CD8-positive, alpha-beta memory T cell (primary cell): ENCODE measurements at places on chromosomes 1 and 21. TPM values are rescaled to one million over a fixed set of nuclear protein-coding genes. Genes with fewer than 3 reads are reported as not detected.

DNA sequence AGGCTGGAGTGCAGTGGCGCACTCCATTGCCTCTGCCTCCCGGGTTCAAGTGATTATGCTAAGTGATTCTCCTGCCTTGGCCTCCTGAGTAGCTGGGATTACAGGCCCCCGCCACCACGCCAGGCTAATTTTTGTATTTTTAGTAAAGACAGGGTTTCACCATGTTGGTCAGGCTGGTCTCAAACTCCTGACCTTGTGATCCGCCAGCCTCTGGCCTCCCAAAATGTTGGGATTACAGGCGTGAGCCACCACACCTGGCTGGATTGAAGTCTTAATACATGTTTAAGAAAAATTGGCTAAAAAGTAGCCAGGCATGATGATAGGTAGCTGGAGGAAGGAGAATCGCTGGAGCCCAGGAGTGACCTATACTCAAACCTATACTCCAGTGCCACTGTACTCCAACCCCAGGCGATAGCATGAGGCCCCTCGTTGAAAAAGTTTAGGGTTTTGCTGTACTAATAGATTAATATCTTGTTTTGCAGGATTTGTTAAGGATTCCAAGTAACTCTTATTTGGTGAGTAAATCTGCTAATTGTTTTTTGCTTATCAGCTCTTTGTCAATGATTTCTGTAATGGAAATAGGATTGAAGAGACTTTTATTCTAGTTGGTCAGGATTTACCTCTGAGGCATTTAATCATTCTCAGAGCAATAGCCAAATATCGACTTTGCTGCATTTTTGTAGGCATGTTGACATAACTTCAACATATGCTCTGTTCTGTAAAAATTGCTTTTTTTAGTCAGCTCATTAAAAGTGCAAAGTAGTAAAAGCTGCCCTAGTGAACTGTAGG, 2.0 kb downstream of the RCC1 start:
- no peak for DNase-seq
- peak overlapping the region; percentile 90 for H3K27ac ChIP-seq
- peaks cover 47% of the 10 kb centered on the region for H3K4me1 ChIP-seq

GRCh38 chr1:201882665-201883132, 6.0 kb upstream of the SHISA4 start:
- H3K4me1 ChIP-seq, result no peaks in the 10 kb centered on the region
- H3K36me3 ChIP-seq, result no peaks in the 10 kb centered on the region
- H3K4me3 ChIP-seq, result no peak overlapping the region
- H3K27me3 ChIP-seq, result peaks cover 2% of the 10 kb centered on the region

- H3K27me3 ChIP-seq, result no peaks in the 10 kb centered on the region
- DNase-seq, result no peak
- H3K36me3 ChIP-seq, result no peaks in the 10 kb centered on the region
Observed at GRCh38 chr1:59926381-59927123, at the start of gene CYP2J2. TSS of gene CYP2J2 (minus strand) at chr1:59926773. CDS start at chr1:59926746, 27 bp downstream.

GRCh38 chr21:18443085-18443484, 39.5 kb upstream of the TMPRSS15 start:
- H3K27ac ChIP-seq, result no peak overlapping the region
- no peaks in the 10 kb centered on the region for H3K4me1 ChIP-seq
- DNase-seq, result no peak
- no peaks in the 10 kb centered on the region for H3K27me3 ChIP-seq
- no peak overlapping the region for H3K4me3 ChIP-seq

DNA sequence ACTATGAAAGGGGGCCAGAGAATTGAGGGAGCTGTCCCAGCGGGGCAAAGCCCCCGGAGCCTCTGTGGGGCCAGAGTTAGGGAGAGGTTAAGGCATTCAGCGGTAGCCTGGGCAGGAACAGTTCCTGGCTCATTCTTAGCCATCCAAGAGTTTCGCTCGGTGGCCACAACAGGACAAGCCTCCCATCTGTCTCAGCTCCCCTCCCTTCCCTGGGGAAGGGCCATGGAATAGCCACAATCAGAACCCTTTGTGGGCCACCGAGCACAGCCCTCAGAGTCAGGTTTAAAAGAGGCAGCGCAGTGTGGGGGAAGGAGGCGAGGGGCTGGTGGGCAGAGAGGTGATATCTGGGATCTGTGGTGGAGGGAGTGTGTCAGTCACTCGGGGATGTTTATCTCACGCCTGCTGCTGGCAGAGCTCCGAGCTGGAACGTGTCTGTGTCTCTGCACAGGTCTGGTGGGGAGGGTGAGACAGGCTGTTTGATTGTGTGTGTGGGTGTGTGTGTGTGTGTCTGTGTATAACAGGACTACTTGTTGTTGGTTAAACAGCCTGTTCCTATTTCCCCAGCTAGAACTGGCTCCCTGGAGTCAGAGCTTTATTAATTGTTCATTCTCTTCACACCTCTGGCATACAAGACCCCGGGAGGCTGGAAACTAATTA, 49.6 kb upstream of the GOLT1A start:
- no peak for DNase-seq
- H3K36me3 ChIP-seq, result no peaks in the 10 kb centered on the region
- H3K27ac ChIP-seq, result no peak overlapping the region
- H3K4me3 ChIP-seq, result no peak overlapping the region
- no peaks in the 10 kb centered on the region for H3K27me3 ChIP-seq

DNA sequence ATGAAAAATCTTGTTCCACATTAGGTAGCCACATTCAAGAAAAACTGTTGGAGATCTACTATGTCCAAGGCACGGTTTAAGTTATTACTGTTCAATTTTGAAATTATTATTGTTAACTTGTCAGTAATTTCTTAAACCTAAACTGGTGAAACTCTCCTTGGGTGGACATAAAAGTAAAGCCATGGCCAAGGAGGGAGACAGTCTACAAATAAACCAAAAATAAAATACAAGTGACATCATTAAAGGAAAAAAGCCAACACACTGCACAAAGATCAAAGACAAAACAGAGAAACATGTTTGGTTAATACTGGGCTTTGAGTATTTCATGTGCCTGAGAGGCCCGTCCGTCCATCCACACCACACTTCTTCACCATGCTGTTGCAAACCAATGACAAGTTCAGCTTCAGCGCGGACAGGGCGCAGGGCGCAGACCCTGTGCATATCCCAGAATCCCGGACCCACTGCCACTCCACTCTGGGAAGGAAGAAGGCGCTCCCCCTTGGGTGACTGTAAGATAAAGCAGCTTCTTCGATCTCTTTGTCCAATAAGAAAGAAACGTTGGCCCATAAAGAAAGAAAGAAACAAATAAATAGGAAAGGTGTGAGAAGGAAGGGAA, 918 bp upstream of the RASAL2 start:
- no peaks in the 10 kb centered on the region for H3K36me3 ChIP-seq
- H3K4me1 ChIP-seq, result peaks cover 3% of the 10 kb centered on the region
- DNase-seq, result no peak
- H3K4me3 ChIP-seq, result no peak overlapping the region
- H3K27ac ChIP-seq, result no peak overlapping the region
- H3K27me3 ChIP-seq, result no peaks in the 10 kb centered on the region

DNA sequence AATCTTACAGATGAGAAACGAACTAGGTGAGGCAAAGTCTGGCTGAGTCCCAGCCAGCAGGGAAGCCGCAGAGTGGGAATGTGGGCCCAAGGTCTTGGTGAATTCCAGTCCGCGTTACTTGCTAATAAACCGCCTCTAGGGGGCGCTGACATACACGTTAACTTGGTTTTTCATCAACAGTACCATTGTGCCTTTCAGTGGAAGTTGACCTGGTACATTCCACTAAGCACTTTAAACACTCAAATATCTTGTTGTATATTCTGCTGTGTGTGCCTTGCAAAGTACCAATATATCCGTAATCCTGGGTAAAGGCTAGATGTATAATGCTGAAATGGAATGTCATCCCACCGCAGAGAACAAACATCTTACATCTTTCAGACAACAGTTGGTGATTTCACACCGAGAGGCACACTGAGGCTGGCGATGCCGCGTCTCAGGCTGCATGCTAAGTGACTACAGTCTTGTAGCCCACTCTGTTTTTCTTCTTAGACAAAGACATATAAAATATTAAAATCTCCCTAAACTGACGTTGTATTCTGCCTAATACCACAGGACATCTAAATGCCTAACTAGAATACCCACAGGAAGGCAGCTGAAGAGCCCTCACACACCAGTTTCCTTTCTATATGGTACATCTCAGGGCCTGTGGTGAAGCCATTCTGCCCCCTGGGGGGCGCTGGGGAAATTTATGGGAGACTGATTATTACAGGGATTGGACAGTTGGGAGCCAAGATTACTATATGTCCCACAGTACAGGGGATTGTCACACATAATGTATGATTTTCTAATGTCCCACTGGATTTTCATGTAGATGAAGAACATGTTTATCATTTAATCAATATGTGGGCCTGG, 49.2 kb upstream of the C1orf198 start:
- peak; percentile 65 for DNase-seq
- H3K27me3 ChIP-seq, result no peaks in the 10 kb centered on the region
- no peak overlapping the region for H3K27ac ChIP-seq
- peaks cover 31% of the 10 kb centered on the region for H3K36me3 ChIP-seq

DNA sequence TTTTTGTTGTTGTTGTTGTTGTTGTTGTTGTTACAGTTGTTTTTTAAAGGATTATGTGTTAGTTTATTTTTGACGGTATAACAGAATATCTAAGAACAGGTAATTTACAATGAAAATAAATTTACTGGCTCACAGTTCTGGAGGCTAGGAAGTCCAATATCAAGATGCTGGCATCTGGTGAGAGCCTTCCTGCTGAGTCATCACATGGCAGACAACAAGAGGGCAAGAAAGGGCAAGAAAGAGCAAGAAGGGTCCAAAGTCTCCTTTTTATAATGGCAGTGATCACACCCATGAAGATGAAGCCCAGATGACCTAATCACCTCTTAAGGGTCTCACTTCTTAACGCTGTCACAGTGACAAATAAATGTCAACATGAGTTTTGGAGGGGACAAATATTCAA, 142.1 kb downstream of the NEGR1 start:
- no peaks in the 10 kb centered on the region for H3K4me1 ChIP-seq
- H3K27ac ChIP-seq, result no peak overlapping the region
- no peak for DNase-seq
- no peak overlapping the region for H3K4me3 ChIP-seq
- no peaks in the 10 kb centered on the region for H3K27me3 ChIP-seq
- no peaks in the 10 kb centered on the region for H3K36me3 ChIP-seq

- no peak for DNase-seq
- H3K36me3 ChIP-seq, result no peaks in the 10 kb centered on the region
- H3K27ac ChIP-seq, result no peak overlapping the region
- H3K4me3 ChIP-seq, result no peak overlapping the region
- H3K27me3 ChIP-seq, result no peaks in the 10 kb centered on the region
Observed at GRCh38 chr1:8463144-8463927, 145.4 kb downstream of the SLC45A1 start.

DNA sequence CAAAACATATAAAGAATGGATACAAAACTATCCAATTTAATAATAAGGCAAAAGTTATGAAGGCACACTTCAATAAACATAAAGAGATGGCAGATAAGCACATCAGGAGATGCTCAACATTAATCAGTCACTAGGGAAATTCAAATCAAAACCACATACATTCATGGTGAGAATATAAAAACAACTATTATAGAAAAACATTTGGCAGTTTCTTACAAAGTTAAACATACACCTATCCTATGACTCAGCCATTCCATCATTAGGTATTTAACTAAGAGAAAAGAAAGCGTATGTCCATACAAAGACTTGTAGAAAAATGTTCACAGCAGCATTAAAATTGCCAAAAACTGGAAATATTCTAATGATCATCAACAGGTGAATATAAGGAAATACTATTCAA, 44.3 kb downstream of the KIFAP3 start:
- no peak overlapping the region for H3K27ac ChIP-seq
- no peak for DNase-seq
- H3K4me3 ChIP-seq, result no peak overlapping the region
- H3K4me1 ChIP-seq, result no peaks in the 10 kb centered on the region
- H3K27me3 ChIP-seq, result no peaks in the 10 kb centered on the region
- peaks cover 4% of the 10 kb centered on the region for H3K36me3 ChIP-seq

GRCh38 chr1:232501854-232502253, 128.1 kb downstream of the SIPA1L2 start:
- no peak overlapping the region for H3K27ac ChIP-seq
- no peaks in the 10 kb centered on the region for H3K36me3 ChIP-seq
- DNase-seq, result no peak
- no peaks in the 10 kb centered on the region for H3K27me3 ChIP-seq
- no peaks in the 10 kb centered on the region for H3K4me1 ChIP-seq
- no peak overlapping the region for H3K4me3 ChIP-seq

GRCh38 chr1:200179781-200180160, 152.3 kb downstream of the NR5A2 start:
- no peaks in the 10 kb centered on the region for H3K4me1 ChIP-seq
- DNase-seq, result no peak
- H3K36me3 ChIP-seq, result no peaks in the 10 kb centered on the region
- no peak overlapping the region for H3K4me3 ChIP-seq

DNA sequence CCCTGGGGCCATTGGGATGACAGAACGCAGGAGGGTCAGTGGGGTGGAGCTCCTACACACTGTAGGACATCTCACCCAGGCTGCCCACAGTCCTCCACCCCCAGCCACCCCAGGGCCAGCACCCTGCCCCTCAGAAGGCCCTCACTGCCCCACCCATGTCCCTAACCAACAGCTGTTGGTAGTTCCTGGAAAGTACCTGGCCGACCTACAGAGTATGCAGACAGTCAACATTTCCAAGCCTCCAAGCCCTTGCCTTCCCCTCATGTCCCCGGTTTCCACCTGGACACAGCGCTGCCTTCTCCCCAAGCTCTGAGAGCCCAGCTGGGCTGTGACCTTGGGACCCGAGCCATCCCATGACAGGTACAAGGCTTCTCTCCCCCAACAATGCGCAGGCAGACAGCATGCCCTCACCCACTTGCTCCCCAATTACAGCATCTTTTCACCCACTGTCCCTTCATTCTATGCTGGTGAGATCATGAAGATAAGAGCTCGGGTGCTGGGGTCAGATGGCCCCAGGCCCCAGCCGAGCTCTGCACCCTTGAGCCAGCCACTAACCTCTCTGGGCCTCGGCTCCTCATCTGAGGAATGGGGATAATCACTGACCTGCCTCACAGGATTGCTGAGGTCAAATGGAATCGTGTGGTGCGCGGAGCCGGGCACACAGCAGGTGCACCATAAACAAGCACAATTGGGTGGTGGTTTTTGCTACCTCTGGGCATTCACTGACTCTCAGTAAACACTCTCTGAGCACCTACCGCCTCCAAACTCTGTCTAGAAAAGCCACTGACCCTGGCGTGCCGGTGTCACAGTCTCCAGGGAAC, 11.2 kb downstream of the LAPTM5 start:
- H3K36me3 ChIP-seq, result peaks cover 32% of the 10 kb centered on the region
- DNase-seq, result no peak
- H3K4me3 ChIP-seq, result peak overlapping the region; percentile 46
- H3K4me1 ChIP-seq, result peaks cover 99% of the 10 kb centered on the region

- no peak overlapping the region for H3K4me3 ChIP-seq
- no peak overlapping the region for H3K27ac ChIP-seq
- no peaks in the 10 kb centered on the region for H3K27me3 ChIP-seq
- no peaks in the 10 kb centered on the region for H3K36me3 ChIP-seq
- DNase-seq, result no peak
Observed at GRCh38 chr1:75423616-75424015, 187.3 kb downstream of the SLC44A5 start.

GRCh38 chr1:232695621-232696385, 65.9 kb upstream of the SIPA1L2 start:
- DNase-seq, result no peak
- H3K36me3 ChIP-seq, result no peaks in the 10 kb centered on the region

IRF6 gene
- 1.2 TPM for total RNA-seq

NUP133 gene
- 51.1 TPM for total RNA-seq

SPATA21 gene
- not detected for total RNA-seq

AMY2A gene
- not detected for total RNA-seq

MPL gene
- not detected for total RNA-seq

FAM177B gene
- not detected for total RNA-seq

FCER1G gene
- total RNA-seq, result 4.1 TPM

TMEM52 gene
- total RNA-seq, result 1.4 TPM
